ENCODE measurements at places on chromosomes 1 and 21. TPM values are rescaled to one million over a fixed set of nuclear protein-coding genes. Genes with fewer than 3 reads are reported as not detected.

DNA sequence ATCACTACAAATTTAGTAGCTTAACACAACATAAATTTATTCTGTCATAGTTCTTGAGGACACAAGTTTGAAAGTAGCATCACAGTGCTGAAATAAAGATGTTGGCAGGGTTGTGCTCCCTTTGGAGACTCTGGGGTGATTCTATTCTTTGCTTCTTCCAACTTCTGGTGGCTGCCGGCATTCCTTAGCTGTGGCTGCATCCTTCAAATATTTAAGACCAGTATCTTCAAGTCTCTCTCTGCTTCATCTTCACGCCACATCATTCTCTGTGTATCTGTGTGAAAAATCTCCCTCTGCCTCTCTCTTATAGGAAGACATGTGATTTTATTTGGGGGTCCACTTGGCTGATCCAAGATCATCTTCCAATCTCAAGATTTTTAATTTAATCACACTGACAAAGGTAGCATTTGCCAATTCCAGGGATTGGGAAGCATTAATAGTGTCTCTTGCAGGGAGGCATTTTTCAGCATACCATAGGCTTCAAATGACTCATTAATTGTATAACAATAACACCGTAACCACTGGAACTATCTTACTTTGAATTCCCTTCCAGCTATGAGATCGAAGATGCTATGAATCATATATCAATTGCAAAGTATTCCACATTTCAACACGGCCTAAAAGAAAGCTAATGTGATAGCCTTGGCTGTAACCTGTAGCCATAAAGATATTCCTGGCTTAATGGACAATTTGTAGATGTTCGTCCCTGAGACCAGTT lies 74.6 kb downstream of the DPT start:
- H3K27ac ChIP-seq, result peak overlapping the region; percentile 77
- H3K27me3 ChIP-seq, result no peaks in the 10 kb centered on the region
- peaks cover 31% of the 10 kb centered on the region for H3K4me1 ChIP-seq
- peak overlapping the region; percentile 28 for H3K4me3 ChIP-seq
- peak; percentile 77 for DNase-seq

The CHAF1B gene
- 3.0 TPM for total RNA-seq

DNA sequence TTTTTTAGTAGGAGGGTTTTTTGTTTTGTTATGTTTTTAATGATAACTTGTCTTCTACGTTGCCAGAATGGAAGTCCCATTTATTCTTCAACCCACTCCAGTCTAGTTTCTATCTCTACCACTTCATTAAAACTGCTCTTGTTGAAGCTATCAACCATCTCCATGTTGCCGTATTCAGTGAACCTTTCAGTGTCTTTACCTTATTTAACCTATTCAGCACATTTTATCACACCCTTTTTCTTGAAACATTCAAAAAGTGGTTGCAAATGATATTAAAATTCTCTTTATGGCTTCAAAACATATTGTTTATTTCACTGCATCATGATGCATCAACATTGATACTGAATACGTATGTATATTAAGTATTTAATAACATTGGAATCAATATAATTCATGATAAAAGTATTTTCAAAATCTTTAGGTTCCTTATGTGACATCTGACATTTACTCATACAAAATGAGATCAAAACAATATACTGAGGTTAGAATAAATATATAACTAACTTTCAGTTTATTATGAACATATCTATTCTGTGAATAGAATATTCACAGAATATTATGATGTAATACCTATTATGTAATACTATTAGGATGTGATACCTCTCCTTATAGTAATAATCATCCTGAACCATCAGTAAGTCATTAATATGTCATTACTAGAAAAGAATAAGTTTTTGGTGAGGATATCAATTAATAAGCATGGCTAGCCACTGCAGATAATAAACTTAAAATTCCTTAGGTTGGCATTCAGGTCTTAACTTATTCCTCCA lies 52.0 kb upstream of the ADAR start:
- DNase-seq, result no peak
- H3K4me3 ChIP-seq, result no peak overlapping the region
- no peak overlapping the region for H3K27ac ChIP-seq
- peaks cover 52% of the 10 kb centered on the region for H3K27me3 ChIP-seq
- H3K36me3 ChIP-seq, result no peaks in the 10 kb centered on the region

GRCh38 chr1:165875171-165875570 lies 47.8 kb downstream of the UCK2 start:
- peaks cover 4% of the 10 kb centered on the region for H3K36me3 ChIP-seq
- H3K27ac ChIP-seq, result no peak overlapping the region
- no peak for DNase-seq

DNA sequence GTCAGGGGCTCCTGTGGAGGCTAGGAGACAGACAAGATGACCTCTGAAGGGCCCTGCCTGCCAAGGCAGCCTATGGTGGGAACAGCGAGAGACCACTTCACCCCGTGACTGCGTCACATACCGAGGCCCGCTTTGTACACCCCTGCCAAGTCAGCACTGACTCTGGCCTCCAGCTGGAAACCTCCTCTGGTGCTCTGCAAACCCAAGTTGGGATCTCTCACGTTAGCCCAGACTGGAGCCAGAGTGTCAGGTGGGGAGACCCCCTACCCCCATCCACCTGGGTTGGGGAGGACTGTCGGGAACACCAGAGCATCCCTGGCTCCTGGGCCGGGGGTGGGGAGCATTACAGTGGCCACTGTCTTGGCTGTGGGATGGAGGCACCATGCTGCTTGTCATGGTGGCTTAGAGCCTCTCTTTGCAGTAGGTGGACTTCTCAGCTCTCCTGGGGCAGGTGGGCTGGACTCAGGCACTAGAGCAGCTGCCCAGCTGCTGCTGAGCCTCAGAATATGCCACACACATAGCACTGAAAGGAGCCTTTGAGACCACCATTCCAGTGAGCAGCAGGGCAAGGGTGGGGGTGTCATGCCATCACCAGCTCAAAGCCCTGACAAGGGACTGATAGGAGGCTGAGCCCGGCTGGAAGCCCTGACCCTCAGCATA lies 50.4 kb downstream of the ELK4 start:
- H3K27me3 ChIP-seq, result peaks cover 59% of the 10 kb centered on the region
- H3K27ac ChIP-seq, result no peak overlapping the region
- H3K4me1 ChIP-seq, result no peaks in the 10 kb centered on the region
- H3K4me3 ChIP-seq, result no peak overlapping the region

DNA sequence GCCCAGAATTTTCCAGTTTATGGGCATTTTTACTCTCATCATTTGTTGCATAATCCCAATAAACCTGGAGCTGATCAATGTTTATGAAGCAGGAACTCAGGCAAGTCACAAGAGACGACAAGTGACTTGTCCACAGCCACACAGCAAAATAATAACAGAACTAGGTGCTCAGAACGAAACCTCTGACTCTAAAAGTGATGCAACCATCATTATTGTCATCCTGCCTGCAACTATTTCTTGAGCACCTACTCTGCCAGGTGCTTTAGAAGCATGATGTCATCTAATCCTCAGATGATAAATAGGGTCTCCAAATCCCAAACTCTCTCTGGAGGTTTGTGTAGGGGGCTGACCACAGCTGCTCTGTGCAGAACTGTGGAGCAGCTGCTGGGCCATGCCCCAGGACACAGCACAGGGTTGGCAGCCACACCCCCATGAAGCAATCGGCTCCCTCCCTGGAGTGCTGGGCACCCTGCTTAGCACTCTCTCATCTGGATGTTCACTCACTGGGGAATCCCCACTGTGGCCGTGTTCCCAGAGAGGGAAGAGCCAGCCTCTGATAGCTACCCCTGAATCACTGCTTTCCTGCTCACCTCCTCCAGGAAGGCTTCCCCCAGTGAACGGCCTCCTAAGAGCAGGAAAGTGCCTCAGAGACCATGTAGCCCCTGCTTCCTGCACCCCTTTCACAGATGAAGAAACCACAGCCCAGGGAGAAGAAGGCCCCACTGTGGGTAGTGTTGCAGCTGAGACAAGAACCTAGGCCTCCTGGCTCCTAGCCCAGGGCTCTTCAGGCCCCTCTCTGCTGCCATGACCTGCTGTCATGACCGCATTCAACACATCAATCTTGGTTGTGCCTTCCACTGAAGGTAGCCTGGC lies 2.1 kb downstream of the TTC22 start:
- no peaks in the 10 kb centered on the region for H3K36me3 ChIP-seq
- peaks cover 16% of the 10 kb centered on the region for H3K27me3 ChIP-seq
- H3K27ac ChIP-seq, result no peak overlapping the region

- H3K36me3 ChIP-seq, result no peaks in the 10 kb centered on the region
- DNase-seq, result no peak
- no peak overlapping the region for H3K27ac ChIP-seq
- no peaks in the 10 kb centered on the region for H3K27me3 ChIP-seq
- H3K4me1 ChIP-seq, result peaks cover 18% of the 10 kb centered on the region
Observed at GRCh38 chr1:218536296-218536986, 191.3 kb downstream of the TGFB2 start.

The SPRR1A gene
- total RNA-seq, result not detected

DNA sequence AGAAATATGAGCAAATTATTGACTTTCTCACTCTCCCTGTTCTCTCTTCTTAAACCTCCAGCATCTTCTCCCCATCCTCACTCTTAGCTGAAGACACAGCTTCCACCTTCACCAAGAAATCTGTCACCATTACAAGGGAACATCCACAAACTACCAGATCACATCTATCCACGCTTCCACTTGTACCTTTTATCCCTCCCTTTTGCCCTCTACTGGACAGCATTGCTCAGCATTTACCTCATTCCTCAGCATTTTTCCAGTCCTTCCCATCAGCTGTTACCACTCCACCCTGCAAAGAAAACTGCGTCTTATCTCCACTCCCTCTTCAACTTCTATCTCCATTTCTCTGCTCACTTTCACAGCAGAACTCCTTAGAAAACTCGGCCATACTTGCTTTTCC lies 42.6 kb downstream of the KCNJ6 start:
- H3K27me3 ChIP-seq, result no peaks in the 10 kb centered on the region
- peak; percentile 33 for DNase-seq
- no peaks in the 10 kb centered on the region for H3K36me3 ChIP-seq
- no peak overlapping the region for H3K27ac ChIP-seq

GRCh38 chr1:10698726-10699469 lies 97.5 kb downstream of the CASZ1 start:
- no peak for DNase-seq
- no peaks in the 10 kb centered on the region for H3K36me3 ChIP-seq
- H3K27ac ChIP-seq, result no peak overlapping the region
- no peaks in the 10 kb centered on the region for H3K4me1 ChIP-seq

DNA sequence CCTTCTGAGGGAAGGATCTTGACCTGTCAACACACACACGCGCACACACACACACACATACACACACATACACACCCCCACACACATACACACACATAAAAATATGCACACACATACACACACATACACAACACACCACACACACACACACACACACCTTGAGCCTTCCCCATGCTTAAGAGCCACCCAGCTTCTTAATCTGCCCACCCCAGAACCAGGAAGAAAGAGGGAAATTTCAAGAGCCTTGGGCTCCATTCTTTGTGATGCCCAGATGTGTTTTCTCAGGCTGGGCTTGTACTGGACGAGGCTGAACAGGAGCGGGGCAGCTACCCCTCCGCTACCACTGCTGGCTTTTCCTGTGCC lies 643.5 kb downstream of the KIF26B start:
- H3K27me3 ChIP-seq, result no peaks in the 10 kb centered on the region
- no peaks in the 10 kb centered on the region for H3K36me3 ChIP-seq
- H3K4me1 ChIP-seq, result no peaks in the 10 kb centered on the region
- no peak overlapping the region for H3K4me3 ChIP-seq

GRCh38 chr1:234515821-234516241 lies 36.9 kb upstream of the TARBP1 start:
- H3K4me1 ChIP-seq, result peaks cover 28% of the 10 kb centered on the region
- no peaks in the 10 kb centered on the region for H3K27me3 ChIP-seq
- H3K27ac ChIP-seq, result peak overlapping the region; percentile 75
- peak; percentile 82 for DNase-seq

The SLC35F3 gene
- total RNA-seq, result 1.4 TPM

DNA sequence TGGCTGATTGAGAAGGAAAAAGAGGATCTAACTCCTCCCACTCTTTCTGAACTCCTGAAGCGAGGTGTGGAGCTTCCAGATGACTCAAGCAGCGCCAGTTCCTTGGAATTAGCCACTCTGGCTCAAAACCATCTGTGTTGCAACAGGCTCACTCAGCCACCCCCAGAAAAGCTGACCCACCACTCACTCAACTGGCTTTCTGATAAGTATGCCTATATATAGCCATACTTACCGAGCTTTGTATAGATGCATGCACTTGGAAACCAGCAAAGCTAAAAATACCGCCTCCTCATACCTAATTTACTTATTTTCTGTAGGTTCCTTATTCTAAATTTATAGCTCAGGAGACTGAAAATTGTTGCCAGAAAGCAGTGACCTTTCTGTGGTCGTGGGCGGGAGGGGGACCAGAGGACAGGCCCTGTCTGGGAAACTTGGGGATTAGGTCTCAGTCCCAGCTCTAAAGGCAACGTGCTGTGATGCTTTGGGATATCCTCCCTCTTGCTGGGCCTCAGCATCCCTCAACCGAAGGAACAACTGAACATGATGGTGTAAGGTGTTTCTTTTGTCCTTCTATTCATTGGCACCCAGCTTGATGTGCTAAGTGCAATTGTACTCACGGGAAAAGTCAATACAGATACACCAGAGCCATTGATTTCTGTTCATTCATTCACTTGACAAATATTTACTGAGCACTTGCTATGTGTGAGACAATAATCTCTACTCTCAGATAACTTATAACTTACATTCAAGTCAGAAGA lies 65.7 kb downstream of the NENF start:
- H3K4me3 ChIP-seq, result no peak overlapping the region
- peak; percentile 92 for DNase-seq
- H3K27ac ChIP-seq, result no peak overlapping the region
- H3K4me1 ChIP-seq, result peaks cover 7% of the 10 kb centered on the region
- H3K36me3 ChIP-seq, result no peaks in the 10 kb centered on the region

- H3K27ac ChIP-seq, result no peak overlapping the region
- DNase-seq, result no peak
- H3K4me1 ChIP-seq, result no peaks in the 10 kb centered on the region
- H3K27me3 ChIP-seq, result peaks cover 7% of the 10 kb centered on the region
- no peaks in the 10 kb centered on the region for H3K36me3 ChIP-seq
- no peak overlapping the region for H3K4me3 ChIP-seq
Observed at GRCh38 chr21:42257091-42257765, 38.3 kb downstream of the ABCG1 start.

GRCh38 chr1:38334930-38335592 lies 288.5 kb upstream of the POU3F1 start:
- H3K27me3 ChIP-seq, result no peaks in the 10 kb centered on the region
- no peaks in the 10 kb centered on the region for H3K36me3 ChIP-seq
- DNase-seq, result no peak
- no peaks in the 10 kb centered on the region for H3K4me1 ChIP-seq
- H3K4me3 ChIP-seq, result no peak overlapping the region

The PLPPR4 gene
- total RNA-seq, result 1.8 TPM

The MIXL1 gene
- total RNA-seq, result not detected

GRCh38 chr1:226029568-226030225 lies 30.6 kb upstream of the SDE2 start:
- no peak for DNase-seq
- H3K36me3 ChIP-seq, result no peaks in the 10 kb centered on the region
- H3K4me3 ChIP-seq, result no peak overlapping the region
- 0 out of 2 replicates have a peak, but pooled peaks cover 5% of the 10 kb centered on the region for H3K4me1 ChIP-seq
- no peak overlapping the region for H3K27ac ChIP-seq
